Choroid plexus epithelial cell (primary cell): ENCODE measurements at places on chromosomes 2 and 18.

DNA sequence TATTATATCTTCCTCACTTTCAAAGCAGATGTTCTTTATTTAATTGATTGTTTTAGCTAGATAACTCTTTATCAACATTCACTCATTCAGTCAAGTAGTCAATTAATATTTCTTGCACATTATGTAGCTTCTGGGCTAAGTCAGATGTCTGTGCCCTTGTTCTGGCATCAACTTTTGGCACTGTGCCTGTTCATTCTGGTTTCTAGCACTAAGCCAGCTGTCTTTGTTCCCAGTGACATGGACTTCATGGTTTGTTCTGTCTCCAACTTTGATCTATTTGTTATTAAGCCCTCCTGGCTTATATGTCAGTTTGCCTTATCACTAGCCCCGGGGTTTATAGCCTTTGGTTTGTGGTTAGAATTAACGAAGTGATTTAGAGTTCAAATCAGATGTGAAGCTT is 247.9 kb upstream of the SYT4 start:
- DNase-seq = no peak

GRCh38 chr2:63003351-63003750 is 47.3 kb upstream of the OTX1 start:
- no peak for DNase-seq

- DNase-seq = no peak
Measured at GRCh38 chr18:9826685-9827084, 59.1 kb upstream of the TXNDC2 start.

GRCh38 chr2:43751476-43751990 is 22.3 kb upstream of the DYNC2LI1 start:
- DNase-seq = no peak

- DNase-seq = no peak
Measured at GRCh38 chr2:241812730-241813643, 4.0 kb downstream of the NEU4 start.

DNA sequence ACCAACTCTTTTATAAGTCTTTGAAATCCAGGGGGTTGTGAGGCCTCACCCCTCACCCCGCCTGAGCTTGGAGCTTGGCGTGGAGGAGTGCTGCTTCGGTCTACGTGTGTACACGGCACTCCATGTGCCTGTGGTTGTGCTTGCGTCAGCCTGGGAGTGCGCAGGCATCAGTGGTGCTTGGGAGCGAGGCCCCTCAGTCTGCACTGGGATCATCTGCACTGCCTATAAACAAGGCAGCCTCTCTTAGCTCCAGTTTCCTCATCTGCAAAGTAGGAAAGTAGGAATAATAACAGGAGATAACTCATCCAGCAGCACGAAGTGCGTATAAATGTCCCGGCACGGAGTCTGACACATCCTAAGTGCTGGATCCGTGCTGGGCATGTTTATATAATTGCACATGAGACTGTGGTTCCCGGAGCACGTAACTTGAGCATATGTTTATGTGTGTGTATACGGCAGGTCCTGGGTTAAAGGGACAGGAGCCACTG is 1.2 kb downstream of the GYPC start:
- peak; percentile 97 for DNase-seq

- no peak for DNase-seq
Measured at GRCh38 chr2:11404376-11405073, 60.1 kb upstream of the ROCK2 start.
